ENCODE measurements at places on chromosomes 2 and 18.

- DNase-seq, result no peak
These were observed 608.3 kb downstream of the ERBB4 start for GRCh38 chr2:211930331-211930730.

GRCh38 chr2:15058015-15058720 lies 425.7 kb downstream of the LRATD1 start:
- DNase-seq, result no peak

GRCh38 chr2:190970873-190971506 lies 43.0 kb downstream of the STAT1 start:
- no peak for DNase-seq

GRCh38 chr2:47675196-47675825 lies 107.6 kb upstream of the MSH6 start:
- no peak for DNase-seq

GRCh38 chr2:229438430-229439159 lies 167.5 kb upstream of the PID1 start:
- DNase-seq, result no peak

- no peak for DNase-seq
These were observed 7.8 kb upstream of the RALB start for GRCh38 chr2:120244656-120245519.

- no peak for DNase-seq
These were observed 93.9 kb downstream of the VWC2L start for GRCh38 chr2:214504599-214505376.

DNA sequence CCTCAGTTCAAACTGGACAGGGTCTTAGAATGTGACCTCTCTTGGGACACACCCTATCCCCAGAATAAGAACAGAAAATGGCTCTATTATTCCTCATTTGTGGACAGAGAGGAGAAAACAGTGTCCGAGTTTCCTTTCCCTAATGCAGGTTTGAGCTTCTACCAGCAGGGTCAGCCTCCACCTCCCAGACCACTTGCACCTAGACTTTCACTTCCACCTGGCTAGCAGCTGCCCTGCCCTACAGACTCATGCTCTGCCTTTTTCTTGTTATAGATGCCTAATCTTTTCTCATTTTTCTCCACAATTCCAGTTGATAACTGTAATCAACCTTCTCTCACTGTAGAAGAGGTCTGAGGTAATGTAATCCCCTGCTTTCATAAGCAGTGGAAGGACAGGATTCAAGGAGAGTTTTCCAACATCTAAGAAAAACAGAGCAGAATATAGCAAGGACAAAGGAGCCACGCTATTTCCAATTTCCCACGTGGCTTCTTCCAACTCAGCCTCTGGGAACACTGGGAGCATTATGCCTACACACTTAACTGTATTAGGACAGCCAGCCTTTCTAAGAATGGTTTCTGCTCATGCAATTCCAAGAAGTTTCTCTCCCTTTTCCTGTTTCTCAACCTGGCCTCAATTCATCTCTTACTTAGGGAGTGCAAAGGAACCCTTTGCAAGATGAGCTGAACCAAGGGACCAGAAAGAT lies 239.8 kb downstream of the BCL11A start:
- DNase-seq, result no peak

- peak; percentile 49 for DNase-seq
These were observed 24.3 kb downstream of the TMEM237 start for GRCh38 chr2:201618744-201619662.

DNA sequence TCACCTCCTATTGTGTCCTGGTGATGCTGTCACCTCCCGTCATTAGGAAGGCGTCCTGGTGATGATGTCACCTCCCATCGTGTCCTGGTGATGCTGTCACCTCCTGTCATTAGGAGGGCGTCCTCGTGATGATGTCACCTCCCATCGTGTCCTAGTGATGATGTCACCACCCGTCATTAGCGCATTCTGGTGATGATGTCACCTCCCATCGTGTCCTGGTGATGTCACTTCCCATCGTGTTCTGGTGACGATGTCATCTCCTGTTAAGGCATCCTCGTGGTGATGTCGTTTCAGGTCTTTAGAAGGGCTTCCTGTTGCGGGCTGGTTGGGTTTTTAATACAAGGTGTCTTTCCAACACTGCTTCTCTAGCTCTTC lies 40.7 kb downstream of the CTDP1 start:
- DNase-seq, result no peak

DNA sequence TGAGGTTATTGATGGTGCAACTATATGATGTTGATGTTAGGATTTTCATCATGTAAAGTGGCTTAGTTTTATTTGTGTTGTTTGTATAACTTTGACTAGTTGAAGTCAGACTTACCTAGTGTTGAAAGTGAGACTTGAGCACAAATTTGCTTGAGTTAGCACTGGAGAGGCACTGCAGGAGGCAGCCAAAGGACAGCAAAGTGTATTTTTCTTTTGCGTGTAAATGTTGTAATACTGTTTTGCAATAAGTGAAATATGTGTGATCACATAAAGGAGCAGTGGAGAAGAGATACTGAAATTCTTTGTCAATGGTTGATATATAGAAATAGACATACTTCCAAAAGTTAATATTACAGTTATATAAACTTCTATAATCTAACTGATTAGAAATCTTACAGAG lies 332.0 kb upstream of the RAB12 start:
- DNase-seq, result no peak

DNA sequence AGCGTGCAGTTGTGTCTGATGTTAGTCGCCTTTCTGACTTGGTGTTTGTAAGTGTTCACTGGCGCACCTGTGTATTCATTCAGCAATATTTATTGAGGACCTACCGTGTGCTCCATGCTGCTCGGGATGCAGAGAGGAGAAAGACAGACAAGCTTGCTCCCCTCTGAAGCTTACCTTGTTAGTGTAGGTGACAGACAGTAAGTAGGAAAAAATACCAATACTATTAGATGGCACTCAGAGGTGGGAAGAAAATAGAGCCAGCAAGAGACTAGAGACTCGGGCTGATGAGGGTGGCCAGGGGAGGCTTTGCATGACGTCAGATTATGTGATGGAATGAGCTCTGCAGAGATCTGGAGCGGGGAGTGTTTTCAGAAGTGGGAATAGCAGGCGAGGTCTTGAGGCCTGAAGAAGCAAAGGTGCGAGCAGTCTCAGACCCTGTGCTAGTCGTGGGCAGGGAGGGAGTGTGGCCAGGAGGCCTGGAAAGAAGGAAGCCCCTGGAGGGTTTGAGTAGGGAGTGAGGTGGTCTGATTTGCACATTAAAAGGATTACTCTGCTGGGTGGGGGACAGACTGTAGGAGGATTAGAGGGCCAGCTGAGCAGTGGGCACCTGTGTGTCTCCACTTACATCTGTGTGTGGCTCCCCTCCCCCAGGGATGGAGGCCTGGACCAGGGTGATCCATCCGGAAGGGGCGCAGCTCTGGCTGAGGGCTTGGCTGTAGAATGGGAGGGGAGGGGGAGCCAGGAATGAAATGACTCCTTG lies 11.8 kb downstream of the MTCL1 start:
- no peak for DNase-seq

DNA sequence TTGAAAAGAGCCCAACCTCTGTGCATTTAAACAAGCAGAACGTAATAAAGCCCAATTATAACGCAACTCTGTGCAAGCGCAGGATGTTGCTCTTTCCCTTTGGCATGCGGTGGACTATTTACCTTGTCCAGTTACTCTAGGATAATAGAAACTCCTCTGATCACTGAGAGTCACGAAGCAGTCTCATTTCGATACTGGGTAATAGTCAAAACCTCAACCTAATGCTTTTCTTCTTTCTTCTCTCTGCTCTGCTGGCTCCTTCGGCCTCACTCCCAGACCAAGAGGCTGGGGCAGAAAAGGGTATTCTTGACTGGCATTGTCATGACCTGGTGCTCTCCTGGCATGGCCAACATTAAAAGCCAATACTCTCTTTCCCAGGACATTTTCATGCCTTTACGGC lies 89.7 kb upstream of the GCFC2 start:
- DNase-seq, result no peak

DNA sequence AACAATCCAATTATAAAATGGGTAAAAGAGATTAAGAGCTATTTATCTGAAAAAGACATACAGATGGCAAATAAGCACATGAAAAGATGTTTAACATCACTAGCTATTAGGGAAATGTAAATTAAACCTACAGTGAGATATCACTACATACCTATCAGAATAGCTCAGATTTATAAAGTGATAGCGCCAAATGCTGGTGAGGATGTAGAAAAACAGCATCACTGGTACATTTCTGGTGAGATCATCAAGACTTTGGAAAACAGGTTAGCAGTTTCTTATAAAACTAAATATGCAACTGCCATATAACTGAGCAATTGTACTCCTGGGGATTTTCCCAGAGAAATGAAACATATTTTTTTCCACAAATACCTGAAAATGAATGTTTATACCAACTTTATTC lies 100.4 kb downstream of the ACOXL start:
- no peak for DNase-seq

DNA sequence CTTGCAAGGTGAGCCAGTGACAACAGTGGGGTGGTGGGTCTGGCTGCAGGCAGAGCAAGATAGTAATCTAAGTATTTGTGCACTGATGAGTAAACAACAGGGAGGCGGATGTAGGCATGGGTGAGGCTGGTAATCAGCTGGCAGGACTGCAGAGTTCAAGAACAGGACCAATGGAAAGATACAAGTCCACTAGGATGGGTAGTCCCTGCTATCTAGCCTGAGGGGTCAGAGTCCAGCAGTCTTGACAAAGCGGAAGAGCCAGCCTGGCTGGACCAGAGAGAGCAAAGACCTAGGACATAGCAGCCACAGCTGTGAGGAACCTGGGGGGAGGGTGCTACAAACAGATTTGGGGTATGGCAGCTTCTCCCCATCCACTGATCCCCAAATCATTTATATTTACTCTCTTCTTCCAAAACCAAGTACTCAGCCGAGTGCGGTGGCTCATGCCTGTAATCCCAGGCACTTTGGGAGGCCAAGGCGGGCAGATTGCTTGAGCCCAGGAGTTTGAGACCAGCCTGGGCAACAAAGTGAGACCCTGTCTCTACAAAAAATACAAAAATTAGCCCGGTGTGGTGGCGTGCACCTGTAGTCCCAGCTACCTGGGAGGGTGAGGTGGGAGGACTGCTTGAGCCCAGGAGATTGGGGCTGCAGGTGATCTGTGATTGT lies 25.9 kb downstream of the VIL1 start:
- no peak for DNase-seq

DNA sequence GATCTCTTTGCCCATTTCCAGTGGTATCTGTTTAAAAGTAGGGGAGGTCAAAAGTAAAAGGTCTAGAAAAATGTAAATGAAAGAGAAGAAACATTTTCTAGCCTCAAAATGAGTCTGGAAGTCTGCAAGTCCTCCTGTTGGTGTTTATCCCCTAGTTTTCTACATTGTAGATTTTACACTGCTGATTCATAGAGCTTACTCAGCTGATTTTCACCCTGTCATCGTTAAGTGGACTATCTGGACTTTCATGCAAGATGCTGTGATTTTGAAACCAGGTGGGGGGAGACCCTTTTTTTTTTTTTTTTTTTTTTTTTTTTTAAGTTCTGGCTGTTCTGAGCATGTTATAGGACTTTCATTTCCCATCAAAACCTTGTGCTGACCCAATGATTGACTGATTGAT lies 10.3 kb downstream of the HOXD3 start:
- DNase-seq, result no peak

DNA sequence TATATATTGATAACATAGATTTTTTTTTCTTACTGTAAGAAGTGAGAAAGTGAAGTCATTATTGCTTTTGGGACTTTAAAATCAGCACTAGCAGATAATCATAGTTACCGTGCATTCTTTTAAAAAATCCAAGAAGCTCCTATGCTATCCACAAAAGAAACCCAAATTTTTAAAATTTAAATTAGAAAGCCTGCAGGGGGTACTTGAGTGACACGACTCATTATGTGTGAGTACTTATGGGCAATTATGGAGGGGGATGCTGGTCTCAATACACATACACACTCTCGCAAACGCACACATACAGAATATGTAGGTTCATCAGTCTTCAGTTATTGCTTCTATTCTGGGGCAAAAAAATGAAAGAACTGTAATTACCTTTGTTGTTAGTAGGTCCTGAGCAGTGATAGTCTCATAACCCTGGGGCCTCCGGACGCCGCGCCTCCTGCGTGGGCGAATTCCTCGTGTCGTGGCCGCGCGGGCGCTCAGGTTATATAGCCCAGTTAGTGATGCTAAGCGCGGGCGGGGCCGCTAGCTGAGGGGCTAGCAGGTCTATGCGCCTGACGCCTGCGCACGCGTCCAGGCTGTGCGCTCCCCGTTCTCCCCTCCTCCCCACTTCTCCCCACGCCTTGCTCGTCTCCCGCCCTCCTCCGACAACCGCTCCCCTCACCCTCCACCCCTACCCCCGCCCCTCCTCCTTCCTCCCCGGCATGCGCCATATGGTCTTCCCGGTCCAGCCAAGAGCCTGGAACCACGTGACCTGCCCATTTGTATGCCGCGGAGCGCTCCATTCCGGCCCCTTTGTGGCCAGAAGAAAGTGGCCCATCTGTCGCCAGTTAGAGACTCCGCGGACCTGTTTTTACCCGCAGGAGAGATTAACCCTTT lies at the start of gene NEUROD1:
Gene NEUROD1 (minus strand): TSS at position 463 of the 882 bp plus-strand sequence. CDS start 1,657 bp downstream, outside the sequence.
- DNase-seq, result no peak

GRCh38 chr2:168534926-168535325 lies 78.9 kb downstream of the CERS6 start:
- DNase-seq, result no peak

- DNase-seq, result no peak
These were observed 69.5 kb upstream of the ZSWIM2 start for GRCh38 chr2:186918495-186918894.

DNA sequence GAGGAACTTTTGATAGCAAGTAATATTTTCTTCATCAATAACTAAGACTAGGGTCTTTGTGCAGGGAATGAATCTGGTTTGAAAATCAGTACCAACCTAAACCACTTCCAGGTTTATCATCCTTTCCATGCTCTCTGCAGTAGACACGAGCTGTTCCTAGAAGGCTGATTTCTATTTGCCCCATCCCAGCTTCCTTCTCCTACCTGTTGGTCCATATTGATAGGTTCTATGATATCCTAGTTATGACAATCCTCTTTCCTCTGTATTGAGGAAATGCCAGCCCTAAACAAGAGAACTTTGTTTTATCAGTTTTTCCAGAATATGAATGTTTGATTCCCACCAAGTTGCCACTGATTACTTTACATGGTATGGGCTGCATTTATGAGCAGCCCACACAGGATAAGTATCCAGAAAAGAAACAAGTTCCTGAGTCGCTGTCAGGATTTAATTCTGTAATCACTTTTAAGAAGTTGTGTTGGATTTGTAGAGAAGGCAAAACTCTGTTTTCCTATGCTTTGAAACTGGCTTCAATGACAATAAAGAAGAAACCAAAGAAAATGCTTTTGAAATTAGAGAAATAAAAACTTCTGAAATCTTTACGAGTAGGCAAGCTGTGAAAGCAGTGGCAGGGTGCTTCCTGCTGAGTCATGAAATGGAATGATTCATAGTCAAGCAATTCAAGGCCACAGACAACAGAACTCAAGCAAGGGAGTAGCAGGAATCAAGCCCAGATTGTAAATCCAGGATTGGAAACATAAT lies 37.3 kb upstream of the TANK start:
- DNase-seq, result peak; percentile 88

All from fibroblast of the conjunctiva (primary cell).